ENCODE measurements at places on chromosomes 6 and 20.

- peak; percentile 31 for DNase-seq
Measured at GRCh38 chr6:31399589-31400466, 3.6 kb upstream of the MICA start.

- no peak for DNase-seq
Measured at GRCh38 chr6:134437376-134437775, 119.5 kb upstream of the SGK1 start.

DNA sequence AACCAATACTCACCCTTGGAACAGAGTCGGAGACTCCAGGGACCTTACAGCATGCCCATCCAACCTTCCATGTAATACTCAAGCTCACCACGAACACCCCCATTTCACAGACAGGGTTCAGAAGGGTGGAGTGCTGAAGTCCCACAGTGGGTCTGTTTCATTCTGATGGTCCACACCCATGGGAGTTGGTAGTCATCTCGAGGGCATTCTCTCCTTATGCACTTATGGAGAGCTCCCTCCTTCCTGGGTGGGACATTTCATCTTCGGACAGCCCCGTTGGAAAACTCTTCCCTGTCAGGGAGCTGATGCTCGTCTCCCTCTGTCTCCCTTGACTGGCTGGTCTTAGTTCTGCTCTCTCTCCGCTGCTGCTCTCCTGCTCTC, 38.9 kb downstream of the COX4I2 start:
- no peak for DNase-seq

- DNase-seq = no peak
Measured at GRCh38 chr6:108442770-108443520, 117.8 kb upstream of the FOXO3 start.
